CD4-positive, alpha-beta T cell (primary cell): ENCODE measurements at places on chromosomes 1 and 21. TPM values are rescaled to one million over a fixed set of nuclear protein-coding genes. Genes with fewer than 3 reads are reported as not detected.

GRCh38 chr21:16708101-16708835, 804.6 kb upstream of the CXADR start:
- no peak for DNase-seq

GRCh38 chr1:192811594-192812239, 2.9 kb downstream of the RGS2 start:
- no peak for DNase-seq

The FOXJ3 gene
- total RNA-seq = 73.1 TPM

The MAEL gene
- total RNA-seq = not detected

The VSIG8 gene
- total RNA-seq = not detected

The SMCP gene
- not detected for total RNA-seq
